ENCODE measurements at places on chromosomes 13 and 19.

GRCh38 chr19:40257096-40257517 is 28.0 kb downstream of the AKT2 start:
- DNase-seq = no peak

DNA sequence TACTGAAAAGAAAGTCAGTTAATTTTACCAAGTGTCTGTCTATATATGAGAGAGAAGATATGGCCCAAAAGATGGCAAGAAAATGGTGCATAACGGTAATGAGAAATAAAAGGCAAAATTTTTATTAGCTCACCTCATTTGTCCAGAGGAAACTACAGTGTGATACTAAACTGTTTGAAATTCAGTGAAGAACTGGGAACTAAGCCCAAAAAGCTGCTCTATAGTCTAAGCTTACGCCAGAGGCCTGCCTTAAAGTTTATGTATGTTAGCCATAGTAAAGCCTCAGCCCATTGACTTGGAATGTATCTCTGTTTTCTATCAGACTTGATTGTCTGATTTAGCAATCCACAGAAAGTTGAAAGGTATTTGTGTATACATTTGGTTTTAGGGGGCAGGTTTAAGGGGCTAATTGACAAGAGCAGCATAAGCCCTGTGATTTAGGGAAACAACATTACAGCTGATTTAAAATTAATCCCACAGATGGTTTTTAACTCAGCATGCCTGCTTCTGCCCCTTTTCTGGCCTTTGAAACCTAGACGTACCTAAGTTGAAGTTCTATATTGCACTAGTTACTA is 91.0 kb upstream of the MAB21L1 start:
- no peak for DNase-seq

GRCh38 chr19:52176574-52176973 is 5.2 kb upstream of the ZNF836 start:
- no peak for DNase-seq

DNA sequence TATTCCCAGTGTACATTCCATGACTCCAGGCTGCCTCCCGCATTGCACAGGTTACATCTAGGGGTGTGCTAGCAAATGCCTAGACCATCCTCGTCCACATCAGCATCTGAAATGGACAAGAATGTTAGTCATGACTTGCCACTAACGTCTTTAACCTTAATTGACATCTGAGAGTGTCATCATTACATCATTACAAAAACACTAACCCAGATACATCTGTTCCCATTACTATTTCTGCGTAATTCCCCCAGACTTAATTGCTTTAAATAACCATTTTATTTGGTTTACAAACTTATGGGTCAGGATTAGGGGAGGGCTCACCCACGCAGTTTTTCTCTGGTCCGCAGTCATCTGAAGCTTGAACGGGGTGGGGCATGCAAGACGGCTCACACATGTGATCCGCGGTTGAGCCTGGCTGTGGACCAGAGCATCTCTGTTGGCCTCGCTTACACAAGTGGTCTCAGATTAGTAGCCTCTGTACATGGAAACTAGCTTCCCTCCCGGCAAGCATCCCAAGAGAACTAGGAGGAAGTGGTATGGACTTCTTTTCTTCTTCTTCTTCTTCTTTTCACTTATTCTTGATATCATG is 15.9 kb downstream of the KL start:
- no peak for DNase-seq

GRCh38 chr13:99759163-99759552 is 212.4 kb downstream of the ZIC5 start:
- DNase-seq = no peak

GRCh38 chr19:16062789-16063188 is 13.5 kb upstream of the TPM4 start:
- DNase-seq = no peak

DNA sequence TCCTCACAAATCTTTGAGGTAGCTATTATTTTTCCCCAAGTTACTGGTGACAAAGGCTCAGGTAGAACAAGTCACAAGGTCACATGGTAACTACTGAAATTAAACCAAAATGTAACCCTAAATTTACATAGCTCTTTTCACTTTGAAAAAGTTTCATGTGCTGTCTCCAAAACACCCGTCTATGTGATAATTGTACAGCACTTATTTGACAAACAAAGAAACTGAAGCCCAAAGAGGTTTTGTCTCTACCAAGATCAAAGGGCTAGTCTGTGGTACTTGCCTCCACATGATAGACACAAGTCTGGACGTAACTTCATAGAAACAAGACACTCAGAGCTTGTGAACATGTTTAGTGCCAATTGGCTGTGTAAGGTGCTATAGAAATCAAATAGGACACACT is 108.3 kb downstream of the SACS start:
- DNase-seq = no peak

GRCh38 chr13:33524086-33524485 is 238.5 kb upstream of the STARD13 start:
- DNase-seq = no peak

GRCh38 chr19:45615795-45616703 is 14.0 kb upstream of the GPR4 start:
- DNase-seq = peak; percentile 65

Data from thymus (tissue), 14 donors.